Stimulated activated CD8-positive, alpha-beta memory T cell treated with anti-CD3 and anti-CD28 coated beads, Interleukin-15, amount 100 ng/mL, for 24 hours (primary cell): ENCODE measurements at places on chromosomes 11 and 22.
A peak's percentile ranks its signal among the peaks of the same experiment; 100 is the strongest.

GRCh38 chr22:25495285-25495684 lies 69.2 kb upstream of the GRK3 start:
- no peak for DNase-seq

DNA sequence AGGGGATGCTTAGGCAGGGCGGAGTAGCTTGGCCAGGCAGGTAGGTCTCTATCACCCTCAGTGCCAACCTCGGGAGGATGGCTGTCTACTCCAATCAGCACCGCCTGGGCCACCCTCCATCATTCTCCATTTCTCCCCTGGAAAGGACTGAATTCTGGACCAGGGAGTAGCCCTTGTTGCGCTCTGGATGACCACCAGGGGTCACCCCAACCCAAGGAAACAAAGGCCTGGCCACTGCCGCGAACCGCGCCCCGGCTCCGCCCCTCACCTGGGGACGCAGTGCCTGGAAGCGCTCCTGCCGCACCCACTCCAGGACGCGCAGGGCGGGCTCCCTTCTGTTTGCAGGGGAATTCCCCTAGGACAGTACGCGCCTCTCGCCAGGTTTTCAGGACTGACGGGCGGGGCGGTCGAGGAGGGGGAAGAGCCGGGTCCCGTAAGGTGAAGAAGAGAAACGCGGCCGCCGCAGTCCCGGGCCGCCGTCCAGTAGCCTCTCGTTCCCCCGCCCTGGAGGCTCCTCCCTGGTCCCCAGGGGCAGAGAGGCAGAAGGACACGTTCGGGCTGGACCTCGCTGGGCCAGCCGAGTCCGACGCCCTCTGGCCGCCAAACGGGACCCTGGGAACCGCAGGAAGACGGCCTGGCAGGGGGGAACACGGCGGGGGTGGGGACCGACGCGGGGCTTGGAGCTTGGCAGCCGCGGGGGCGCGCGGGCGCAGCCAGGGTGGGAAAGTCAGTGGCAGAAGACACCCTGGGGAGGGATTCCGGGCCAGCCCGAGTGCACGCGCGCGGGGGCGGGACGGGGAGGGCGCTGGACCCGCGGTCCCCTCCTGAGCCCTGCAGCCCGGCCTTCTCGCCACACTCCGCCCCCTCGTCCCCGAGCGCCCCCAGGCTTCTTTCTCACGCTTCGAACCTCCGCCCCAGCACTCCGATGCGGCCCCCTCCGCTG lies 7.1 kb downstream of the SCN4B start:
- DNase-seq: peak; percentile 77

DNA sequence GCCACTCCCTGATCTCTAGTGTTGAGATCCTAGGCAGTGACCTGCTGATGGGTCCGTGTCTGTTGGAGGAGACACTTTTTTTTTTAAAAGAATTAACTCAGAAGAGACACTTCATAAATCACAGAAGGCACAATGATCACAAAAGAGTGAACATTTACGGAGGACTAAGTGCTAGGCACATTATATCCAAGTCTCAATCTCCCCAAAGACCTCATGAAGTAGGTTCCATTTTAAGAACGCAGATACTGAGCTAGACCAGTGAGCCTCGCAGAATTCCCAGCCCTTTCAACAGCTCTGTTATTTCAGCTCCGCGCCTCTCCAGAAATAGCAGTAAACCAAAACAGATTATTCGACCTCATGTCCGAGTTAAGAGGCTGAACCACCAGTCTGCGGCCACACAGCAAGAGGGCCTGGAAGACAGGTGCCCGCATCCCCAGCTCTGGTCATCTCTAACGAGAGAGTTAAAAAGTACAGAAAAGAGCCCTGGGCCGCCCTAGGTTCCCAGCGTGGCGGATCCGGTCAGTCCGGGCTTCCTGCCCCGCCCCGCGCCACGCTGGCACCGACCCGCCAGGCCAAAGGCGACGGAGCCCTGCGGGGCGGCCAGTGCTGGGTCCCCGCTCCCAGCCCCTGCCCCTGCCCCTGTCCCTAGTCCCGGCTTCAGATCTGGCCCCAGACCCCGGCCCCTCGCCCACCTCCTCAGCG lies 612 bp downstream of the XBP1 start:
- DNase-seq: no peak

- DNase-seq: no peak
Measured at GRCh38 chr11:47414685-47415070, 6.3 kb downstream of the SLC39A13 start.

DNA sequence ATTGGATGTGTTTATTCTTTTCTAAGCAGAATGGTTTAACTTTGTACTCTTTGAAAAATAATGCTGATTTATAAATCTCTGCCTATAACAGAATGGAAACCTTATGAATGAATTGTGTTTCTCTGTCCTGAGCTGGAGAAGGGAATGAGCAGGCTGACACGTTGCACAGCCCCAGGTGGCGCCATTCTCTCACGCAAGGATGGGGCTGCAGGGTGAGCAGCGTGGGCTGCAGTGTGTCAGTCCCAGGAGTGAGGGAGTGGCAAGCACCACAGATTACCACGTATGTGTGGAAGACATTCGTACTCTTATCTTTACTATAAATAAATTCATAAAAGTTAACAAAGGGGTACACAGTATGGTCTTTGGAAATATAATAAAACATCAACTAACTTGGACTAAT lies 33.4 kb downstream of the FDX1 start:
- no peak for DNase-seq

DNA sequence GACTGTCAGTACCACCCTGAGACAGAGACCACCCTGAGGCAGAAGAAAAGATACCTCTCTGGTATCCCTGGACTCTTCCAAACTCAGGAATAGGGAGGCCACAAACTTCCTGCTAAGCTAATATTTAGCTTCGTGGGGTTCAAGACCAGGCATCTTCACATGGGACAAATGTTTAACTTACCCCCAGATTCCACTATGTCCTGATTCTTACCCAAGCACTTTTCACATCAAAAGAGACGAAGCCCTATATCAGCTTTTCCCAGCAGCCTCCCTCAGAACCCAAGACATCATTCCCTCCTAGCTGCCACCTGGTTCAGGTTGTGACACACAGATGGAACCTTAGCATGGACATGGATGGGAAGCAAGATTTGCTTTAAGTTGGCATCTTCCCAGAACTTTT lies 32.1 kb downstream of the SMC1B start:
- DNase-seq: no peak

GRCh38 chr11:122002047-122002446 lies 114.0 kb downstream of the BLID start:
- DNase-seq: no peak

GRCh38 chr11:43582024-43582862 lies 98.3 kb upstream of the HSD17B12 start:
- DNase-seq: no peak

GRCh38 chr11:107988397-107989158 lies 20.1 kb upstream of the CUL5 start:
- no peak for DNase-seq

DNA sequence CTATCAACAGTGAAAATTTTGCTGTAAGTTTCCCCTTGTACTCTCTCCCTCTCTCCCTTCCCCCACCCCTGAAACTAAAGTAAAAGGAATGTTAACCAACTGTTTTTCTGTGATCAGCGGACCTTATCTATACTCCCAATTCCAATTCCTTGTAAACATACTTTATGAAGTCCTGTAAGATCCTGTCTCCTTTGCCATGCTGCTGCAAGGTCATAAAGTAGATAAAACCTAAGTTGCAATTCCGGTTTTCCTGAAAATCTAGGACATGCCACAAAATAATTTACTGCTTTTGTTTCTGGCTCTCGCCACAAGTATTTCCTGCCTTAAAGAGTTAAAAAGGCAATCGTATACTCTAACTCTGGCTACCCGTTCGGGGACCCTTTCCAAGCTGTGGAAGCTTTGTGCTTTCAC lies 1469.0 kb downstream of the LRRC4C start:
- no peak for DNase-seq

- no peak for DNase-seq
Measured at GRCh38 chr22:36775586-36775963, 344 bp downstream of the IFT27 start.

DNA sequence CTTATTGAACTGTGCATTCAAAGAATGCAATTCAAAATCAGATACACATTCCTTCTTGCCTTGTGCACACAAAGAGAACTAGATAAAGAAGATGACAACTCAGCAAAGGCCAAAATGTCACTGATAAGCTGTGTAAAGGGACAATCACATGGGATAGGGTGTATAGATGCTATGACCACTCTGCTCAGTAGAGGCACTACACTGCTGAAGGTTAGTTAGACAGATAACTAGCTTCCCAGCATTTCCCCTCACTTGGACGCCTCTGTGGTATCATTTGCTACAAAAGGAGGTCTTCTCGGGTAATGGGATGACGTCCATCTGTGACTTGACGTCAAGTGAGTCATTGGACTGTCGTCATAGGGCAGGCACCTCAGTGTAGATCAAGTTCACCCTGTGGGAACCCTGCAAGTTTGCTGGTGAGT lies 424.9 kb upstream of the CCDC90B start:
- no peak for DNase-seq

GRCh38 chr11:90254065-90254464 lies 31.2 kb upstream of the CHORDC1 start:
- DNase-seq: no peak

- no peak for DNase-seq
Measured at GRCh38 chr11:105609341-105609781, 512 bp upstream of the GRIA4 start.

GRCh38 chr11:131748151-131749050 lies 378.0 kb downstream of the NTM start:
- DNase-seq: no peak

- DNase-seq: no peak
Measured at GRCh38 chr11:117838901-117839300, 14.4 kb upstream of the FXYD2 start.

DNA sequence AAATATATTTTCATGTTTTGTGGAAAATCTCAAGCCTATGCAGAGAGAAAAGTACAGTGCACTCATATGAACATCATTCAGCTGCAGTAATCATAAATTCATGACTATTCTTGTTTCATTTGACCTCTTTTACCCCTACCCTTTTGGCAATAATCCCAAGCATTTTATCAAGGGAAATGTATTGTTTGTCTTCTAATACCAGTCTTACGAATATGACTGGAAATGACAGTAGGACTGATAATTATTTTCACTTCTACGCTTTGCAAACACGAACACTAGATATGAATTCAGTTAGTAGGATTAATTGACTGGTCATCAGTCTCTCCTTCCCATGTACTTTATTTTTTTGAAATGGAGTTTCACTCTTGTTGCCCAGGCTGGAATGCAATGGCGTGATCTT lies 90.3 kb downstream of the MTMR3 start:
- no peak for DNase-seq

DNA sequence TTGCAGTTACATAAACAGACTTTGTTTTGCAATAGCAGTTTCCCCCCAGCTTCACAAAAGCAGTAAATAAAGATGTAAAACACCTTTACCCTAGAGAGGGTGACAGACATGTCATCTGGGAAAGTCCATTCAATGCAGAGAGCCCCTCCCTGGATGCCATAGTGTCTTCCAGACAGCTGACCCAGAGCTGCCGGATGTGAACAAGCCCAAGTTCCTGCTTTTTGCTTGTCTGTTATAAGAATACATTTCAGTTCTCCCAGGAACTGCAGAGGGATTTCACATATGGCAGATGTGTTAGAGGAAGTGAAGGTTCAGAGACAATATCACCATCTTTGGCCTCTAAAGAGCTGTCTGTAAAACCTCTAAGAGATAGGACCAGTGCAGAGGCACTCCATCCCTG lies 48.9 kb downstream of the RELT start:
- no peak for DNase-seq

DNA sequence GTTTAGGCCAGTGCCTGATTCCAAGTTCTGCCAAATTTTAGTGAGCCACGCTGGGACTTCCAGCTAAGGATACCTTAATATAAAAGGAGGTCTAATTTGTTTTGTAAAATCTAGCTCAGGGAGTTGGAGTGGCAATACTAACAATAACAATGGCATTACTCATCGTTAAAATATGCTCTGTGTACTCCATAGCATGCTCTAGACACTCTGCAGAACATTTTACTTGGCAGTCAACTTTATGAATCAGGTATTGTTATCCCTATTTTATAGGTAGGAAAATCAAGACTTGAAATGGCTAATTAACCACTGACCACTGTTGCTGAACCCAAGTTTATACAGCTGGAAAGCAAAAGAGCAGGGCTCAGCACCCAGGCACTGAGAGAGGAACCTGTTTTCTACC lies 485.0 kb upstream of the KIRREL3 start:
- no peak for DNase-seq

DNA sequence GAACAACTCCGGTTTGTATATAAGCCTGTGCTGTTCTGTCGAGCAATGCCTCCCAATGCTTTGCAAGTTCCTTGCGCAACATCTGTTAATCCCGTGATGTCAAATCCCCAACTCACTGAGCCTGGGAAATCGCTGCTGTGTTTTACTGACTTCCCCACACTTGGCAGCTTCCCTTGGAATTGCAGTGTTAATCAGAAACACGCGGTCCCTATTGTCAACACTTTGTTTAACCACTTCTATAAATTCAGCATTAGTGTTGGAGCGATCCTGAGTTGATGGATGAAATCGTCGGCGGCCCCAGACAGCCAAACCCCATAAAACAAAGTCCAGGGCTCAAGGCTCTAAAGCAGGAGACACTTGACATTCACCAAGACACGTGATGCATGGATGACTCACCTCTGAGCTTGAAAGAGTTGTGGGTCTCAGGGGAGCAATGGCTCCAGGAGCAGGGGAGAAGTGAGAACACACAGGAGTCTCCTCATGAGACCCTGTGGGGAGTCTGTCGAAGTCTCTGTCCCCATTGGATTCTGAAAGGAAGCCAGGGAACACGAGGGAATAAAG lies 555.3 kb downstream of the MIAT start:
- DNase-seq: no peak

- no peak for DNase-seq
Measured at GRCh38 chr11:74720596-74721478, 10.4 kb downstream of the CHRDL2 start.

- DNase-seq: no peak
Measured at GRCh38 chr11:8531982-8532381, 62.0 kb downstream of the STK33 start.

- DNase-seq: no peak
Measured at GRCh38 chr11:90426442-90426841, 203.6 kb upstream of the CHORDC1 start.

DNA sequence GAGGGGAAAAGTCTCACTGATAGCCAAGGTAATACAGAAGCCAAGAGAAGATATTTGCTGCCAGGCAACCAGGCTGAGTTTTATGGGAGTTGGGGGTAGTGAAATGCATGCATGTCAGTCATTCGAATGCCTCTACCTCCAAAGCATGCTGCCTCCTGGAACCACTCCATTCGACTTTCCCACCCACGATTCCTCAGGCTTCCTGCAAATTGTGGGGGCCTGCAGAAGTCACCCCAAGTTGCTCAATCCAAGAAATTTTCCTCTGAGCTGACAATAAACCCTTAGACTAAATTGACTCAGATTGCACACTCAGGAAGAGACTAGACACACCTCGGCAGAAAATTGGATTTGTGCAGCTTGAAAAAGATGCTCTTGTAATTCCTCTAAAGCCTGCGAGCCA lies 73.6 kb upstream of the GRK3 start:
- DNase-seq: no peak

DNA sequence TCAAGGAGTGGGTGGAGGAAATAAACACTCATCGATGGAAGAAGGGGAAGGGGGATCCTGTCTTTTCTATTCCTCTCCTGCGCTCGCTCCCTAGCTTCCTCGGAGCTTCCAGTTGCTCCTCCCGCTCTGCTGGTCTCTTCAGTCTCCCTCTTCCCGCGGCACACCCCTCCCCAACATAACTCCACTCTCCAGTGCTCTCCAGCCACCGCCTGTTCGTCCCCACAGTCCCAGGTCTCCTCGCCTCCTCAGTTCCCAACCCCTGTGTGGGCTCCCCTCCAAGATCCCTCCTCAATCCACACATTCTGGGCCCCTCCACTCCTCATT lies 438 bp downstream of the ZW10 start:
- DNase-seq: no peak
